Activated CD4-positive, alpha-beta T cell treated with anti-CD3 and anti-CD28 coated beads, Interleukin-2, amount 50 U/mL, for 4 hours (primary cell): ENCODE measurements at places on chromosomes 2 and 18.
A peak's percentile ranks its signal among the peaks of the same experiment; 100 is the strongest.

DNA sequence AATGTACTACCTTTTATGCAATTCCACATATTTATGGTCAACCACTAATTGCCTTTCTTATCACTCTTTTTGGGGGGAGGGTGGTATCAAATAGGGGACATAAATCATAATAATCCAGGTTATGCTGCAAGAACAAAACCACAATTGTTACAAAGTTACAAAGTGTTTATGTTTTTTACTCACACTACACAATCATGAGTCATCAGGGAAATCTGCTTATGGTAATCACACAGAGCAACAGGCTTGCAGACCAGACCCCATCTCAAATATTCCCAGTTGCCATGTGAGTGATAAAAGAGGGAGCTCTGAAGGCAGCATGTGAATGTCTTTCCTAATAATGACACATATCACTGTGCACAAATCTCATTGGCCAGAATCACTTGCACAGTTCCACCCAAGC is 304.7 kb upstream of the TMEFF2 start:
- DNase-seq, result no peak

GRCh38 chr18:65606551-65607130 is 144.2 kb upstream of the CDH7 start:
- no peak for DNase-seq

- no peak for DNase-seq
These were observed 129.5 kb downstream of the SNTG2 start for GRCh38 chr2:1079873-1080799.

- no peak for DNase-seq
These were observed 452.5 kb downstream of the PTPRM start for GRCh38 chr18:8019600-8019999.

DNA sequence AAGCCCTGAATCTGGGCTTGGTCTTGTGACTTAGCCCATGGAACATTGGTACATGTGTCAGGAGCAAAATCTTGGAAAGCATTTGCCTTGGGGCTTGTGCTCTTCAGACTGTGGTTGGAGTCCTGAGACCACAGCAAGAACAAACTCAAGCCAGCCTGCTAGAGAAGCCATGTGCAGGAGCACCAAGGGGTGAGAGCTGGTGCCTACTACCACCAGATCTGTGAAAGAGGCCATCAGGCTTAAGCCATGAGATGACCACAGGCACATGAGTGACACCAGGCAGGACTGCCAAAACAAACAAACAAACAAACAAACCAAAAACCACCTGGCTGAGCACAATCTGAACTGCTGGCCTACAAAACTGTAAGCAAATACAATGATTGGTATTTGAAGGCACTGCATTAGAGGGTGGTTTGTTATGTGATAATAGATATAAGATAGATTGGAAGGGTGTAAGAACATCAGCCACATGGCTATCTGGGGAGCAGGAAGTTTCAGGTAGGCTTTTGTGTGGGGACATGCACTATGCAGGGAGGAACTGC is 9.0 kb upstream of the TWIST2 start:
- DNase-seq, result no peak

- DNase-seq, result peak; percentile 41
These were observed 45.5 kb upstream of the LDAH start for GRCh38 chr2:20868377-20868776.

DNA sequence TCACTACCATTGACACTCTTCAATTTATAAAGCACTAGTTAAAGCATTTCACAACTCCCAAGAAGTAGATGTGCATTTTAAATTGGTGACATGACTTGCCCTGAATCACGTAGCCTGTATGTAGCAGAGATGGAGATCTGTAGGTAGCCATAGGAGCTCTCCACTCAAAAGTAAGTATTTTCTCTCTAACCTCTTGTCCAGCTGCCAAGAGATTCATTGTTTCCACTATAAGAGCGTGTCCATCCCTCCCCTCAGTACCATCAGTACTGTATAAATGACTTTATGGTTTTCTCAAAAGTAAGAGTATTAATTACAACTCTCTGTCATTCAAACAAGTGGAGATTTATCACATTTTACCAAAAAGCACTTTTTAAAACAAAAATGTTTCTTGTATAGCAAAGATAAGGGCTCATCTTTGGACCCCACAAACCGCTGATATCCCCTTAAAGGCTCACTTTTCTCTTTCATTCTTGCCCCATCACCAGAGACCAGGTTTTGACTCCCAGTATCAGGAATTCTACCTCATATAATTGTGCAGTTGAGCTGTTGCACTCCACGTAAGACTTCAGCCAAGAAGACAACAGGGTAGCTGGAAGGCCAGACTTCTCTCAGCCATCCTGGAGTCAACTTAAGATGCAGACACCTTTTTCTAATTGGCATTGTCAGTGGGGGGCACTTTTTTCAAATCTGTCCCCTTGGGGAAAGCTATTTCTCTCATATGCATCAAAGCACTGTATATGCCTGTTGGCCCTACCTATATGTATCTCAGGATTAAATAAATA is 78.0 kb upstream of the GALNT5 start:
- no peak for DNase-seq

- no peak for DNase-seq
These were observed 53.5 kb downstream of the DGKD start for GRCh38 chr2:233407771-233408181.

DNA sequence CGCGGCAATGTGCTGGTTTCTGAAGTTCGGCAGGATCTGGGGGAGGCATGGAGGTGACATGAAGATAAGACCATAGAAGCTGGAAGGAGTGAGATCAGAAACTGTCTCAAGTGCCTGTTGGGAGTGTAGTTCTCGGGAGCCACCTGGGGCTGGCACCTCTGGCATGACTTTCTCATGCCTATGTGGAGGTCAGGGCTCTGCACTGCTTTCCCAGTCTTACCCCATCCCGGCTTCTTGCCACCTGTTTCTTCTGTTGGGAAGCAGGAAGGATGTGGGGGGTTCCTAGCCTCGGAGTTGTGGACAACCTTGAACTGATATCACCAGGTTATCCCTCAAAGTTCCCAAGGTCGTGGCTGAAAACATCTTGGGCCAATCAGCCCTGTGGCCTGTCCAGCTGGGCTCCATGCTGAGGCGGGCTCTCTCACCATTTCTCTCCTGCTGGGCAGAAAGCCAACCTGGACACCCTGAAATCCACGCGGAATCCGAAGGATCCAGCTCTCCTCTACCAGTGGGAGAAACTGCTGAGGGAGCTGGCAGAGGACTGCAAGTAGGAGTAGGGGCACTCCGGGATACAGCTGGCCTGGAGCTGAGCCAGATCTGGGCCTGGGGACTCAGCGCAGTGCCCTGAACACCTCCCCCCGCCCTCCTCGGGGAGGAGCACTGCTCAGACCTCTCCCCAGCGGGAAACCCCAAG is 42.5 kb downstream of the FER1L5 start:
- no peak for DNase-seq

GRCh38 chr2:223674998-223675609 is 72.9 kb upstream of the SCG2 start:
- DNase-seq, result no peak

- DNase-seq, result peak; percentile 62
These were observed 1.8 kb upstream of the AGBL5 start for GRCh38 chr2:27049422-27050280.

- DNase-seq, result no peak
These were observed 68.6 kb downstream of the COL6A3 start for GRCh38 chr2:237345411-237345810.
